ENCODE measurements at places on chromosomes 1 and 21.
A peak's percentile ranks its signal among the peaks of the same experiment; 100 is the strongest.

- DNase-seq, result no peak
These were observed 300.8 kb downstream of the RRAGC start for GRCh38 chr1:38558500-38559445.

DNA sequence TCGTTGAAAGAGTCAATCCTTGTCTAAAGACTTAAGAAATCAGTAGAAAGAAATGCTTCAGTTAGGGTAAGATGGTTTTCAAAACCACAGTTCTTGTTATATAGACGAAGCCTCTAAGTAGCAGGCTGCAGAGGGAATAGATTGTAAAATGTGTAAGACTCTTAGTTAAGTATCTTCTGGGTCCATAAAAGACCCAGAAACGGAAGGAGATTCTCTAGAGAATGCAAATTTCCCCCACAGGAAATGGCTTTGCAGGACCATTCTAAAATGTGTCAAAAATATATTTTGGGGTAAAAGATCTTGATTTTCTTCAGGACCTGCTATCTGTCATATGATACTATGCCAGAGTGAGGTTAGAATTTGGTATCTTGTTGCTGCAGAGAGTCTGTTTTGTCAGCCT is 13.4 kb downstream of the OR2T1 start:
- DNase-seq, result no peak

- no peak for DNase-seq
These were observed 103.2 kb upstream of the SLC44A3 start for GRCh38 chr1:94716965-94717364.

DNA sequence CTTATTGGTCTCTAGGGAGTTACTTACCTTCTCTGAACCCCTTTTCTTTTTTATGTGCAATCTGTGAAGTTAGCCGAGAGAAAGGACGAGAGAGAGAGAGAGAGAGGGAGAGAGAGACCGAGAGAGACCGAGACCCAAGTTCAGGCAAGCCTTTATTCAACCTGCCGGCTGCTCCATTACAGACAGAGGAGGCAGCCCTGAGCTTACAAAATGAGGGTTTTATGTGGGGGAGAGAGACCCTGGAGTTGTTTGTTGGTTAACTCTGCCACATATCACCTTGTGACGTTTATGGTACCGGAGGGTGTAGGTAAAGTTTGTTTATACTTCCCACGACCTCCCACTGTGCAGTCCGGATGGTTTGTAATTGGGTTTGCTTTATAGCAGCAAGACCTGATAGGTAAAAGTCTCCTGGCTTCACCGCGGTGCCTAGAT is 1.5 kb upstream of the MCOLN3 start:
- DNase-seq, result no peak

DNA sequence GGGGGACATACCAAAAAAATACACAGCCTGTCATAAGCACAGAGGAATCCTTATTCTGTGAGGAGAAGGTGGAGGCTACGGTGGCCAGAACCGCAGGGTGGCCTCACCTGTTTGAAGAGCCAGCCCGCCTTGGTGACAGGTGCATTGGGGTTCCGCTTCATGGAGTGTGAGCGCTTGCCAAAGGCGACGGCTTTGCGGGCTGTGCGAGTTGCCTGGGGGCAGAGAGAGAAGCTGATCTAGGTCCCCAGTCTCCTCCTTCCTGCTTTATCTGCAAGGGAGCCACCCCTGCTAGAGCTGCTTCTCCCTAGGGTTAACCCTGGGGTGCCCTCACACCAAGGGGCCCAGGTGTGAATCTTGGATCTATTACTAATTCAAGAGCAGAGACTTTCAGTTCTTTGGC is 54.3 kb upstream of the GOLT1A start:
- DNase-seq, result no peak

- no peak for DNase-seq
These were observed 5.1 kb downstream of the MAP7D1 start for GRCh38 chr1:36160949-36161485.

GRCh38 chr21:26169611-26170470 is 729 bp downstream of the APP start:
- DNase-seq, result peak; percentile 41

DNA sequence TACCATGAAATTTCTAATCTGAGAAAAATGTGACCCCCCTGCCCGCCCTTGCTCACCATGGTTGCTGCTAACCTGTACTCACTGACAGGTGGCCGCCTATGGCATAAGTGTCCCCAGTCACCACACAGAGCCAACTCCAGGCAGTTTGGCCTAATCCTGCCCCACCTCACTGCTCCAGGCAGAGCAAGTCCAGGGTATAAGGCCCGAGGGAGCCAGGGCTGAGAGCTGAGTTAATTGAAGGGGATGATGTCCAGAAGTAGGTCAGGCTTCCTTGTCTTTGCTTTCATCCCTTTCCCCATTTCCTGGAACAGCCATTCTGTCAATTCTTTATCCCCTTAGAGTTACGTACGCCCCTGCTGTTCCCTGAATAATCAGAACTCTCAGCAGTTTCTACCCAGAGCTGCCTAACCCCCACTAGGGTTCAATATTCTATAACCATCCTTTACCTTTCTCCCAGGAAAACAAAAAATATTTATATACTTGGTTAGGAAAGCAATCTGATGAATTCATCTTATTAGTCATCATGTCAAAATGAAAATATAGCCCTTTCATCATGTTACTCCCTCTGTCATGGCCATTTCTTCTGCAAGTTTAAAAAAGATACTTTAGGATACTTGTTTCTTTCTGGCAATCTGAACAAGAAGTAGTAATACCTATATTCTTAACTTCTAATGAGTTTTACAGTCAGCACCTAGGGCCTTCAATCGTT is 29.4 kb upstream of the CD101 start:
- no peak for DNase-seq

GRCh38 chr1:43451701-43452532 is 1.8 kb downstream of the HYI start:
- no peak for DNase-seq

- no peak for DNase-seq
These were observed 2.6 kb downstream of the MRPS6 start for GRCh38 chr21:34075760-34076660.

GRCh38 chr21:33021150-33021549 is 4.6 kb upstream of the OLIG2 start:
- DNase-seq, result no peak

DNA sequence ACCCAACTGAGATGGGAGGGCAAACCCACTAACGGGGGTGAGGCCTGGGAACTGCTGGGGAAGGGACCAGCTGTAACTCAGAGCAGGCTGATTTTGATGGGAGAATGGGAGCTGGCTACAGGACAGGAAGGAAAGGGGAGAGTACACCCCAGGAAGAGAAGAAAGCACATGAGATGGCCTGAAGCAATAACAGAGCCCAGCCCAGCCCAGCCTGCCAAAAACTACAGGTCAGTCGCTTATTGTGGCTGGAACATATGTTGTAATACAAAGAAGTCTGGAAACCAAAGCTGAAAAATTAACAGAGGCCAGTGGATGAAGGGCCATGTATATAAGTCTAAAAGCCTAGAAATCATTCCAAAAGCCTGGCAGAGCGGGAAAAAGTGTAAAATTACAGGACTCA is 1.6 kb downstream of the ITLN2 start:
- DNase-seq, result no peak

DNA sequence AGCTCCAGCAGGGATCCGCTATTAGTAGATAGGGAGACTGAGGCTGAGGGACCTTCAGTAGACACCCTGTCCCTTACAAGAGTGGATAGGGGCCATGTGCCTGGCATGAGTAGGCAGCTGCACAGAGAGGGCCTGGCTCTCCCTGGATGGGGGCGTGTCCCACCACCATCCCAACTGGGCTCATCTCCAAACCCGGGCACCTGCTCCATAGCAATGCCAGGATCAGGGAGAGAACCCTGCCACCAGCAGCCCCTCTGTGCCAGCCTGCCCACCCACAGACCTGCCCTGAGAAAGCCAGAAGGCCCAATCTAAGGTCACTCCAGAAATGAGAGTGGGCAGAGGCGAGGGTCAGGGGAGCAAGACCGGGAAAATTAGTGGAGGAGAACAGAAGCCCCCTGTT is 121.3 kb downstream of the GRIK3 start:
- no peak for DNase-seq

GRCh38 chr1:41632781-41633575 is 148.5 kb upstream of the EDN2 start:
- no peak for DNase-seq

- DNase-seq, result no peak
These were observed 748 bp downstream of the PDZK1IP1 start for GRCh38 chr1:47188791-47189785.

- DNase-seq, result no peak
These were observed 25.9 kb upstream of the PEF1 start for GRCh38 chr1:31670593-31670964.

DNA sequence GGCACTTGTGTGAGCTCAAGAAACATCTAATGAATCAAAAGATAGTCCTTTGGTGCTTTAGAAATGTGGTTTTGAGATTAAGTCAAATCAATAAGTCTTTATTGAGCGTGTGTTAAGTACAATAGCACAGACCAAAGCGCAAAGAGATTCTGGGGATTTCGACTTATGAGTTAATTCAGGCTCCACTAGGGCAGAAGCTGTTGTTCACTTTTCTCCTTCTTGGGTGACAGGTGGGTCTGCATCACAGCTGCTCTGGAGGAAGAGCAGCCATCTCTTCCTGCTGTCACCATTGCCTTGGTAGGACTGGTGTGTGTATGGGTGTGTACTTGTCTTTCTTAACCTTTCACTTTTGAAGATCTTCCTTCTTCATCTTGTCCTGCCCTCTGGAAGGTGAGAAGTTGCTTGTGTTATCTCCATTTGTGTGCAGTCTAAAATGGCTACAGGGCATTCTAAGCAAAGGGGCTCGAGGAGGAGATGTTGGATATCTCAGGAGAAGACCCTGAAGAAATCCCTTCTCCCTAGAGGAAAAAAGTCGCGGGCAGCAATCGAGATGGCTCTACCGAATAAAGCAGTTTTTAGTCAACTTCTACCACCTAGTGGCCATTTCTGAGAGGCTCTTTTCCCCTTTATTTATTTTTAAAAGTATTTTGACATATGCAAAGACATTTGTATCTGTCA is 22.9 kb upstream of the DISC1 start:
- peak; percentile 45 for DNase-seq

DNA sequence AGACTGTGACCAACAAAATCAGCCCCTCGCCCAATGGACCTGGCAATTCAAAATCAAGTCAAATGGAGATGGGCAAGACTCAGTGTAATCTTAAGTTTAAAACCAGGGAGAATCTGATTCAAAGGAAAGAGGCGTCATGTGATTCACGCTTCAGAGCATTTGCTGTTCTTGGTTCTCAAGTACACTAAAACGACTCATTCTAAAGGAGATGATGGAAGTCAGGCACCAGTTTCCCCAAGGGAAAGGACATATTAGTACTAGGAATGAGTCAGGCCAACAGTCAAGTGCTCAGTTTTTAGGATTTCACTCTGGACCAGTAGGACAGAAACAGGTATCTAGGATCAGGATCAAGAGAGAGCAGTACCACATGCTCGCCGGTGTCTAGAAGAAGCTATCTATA is 429.6 kb downstream of the PLPP3 start:
- no peak for DNase-seq

DNA sequence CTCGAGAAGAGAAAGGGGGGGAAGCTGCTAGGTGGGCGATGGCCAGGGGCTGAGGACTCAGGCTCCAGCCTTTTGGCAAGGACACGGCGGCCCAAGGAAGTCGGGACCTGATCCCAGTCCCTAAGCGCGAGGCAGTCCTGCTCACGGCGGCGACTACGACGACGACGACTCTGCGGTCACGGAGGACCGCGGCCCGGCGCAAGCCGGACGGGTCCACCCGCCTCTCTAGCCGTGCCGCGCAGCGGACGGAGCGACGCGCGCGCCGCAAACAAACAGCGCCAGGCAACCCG is 401 bp downstream of the WNT9A start:
- no peak for DNase-seq

DNA sequence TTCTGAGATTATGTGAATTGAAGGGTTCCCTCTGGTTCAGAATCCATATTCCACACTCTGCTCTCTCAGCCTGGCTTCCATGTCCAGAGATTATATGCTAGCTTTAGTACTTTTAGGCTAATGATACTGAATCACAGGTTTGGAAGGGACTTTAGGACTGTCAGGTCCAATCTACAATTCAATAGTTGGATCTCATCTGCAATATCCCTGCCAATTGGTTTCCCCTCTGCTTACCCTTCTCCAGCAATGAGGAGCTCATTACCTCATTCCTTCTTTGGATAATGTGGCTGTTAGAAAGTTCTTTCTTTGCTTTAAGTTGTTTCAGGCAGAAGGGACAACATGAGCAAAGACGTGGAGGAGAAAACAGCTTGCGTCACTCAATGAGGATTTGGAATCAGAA is 245.3 kb downstream of the PLPP3 start:
- no peak for DNase-seq

DNA sequence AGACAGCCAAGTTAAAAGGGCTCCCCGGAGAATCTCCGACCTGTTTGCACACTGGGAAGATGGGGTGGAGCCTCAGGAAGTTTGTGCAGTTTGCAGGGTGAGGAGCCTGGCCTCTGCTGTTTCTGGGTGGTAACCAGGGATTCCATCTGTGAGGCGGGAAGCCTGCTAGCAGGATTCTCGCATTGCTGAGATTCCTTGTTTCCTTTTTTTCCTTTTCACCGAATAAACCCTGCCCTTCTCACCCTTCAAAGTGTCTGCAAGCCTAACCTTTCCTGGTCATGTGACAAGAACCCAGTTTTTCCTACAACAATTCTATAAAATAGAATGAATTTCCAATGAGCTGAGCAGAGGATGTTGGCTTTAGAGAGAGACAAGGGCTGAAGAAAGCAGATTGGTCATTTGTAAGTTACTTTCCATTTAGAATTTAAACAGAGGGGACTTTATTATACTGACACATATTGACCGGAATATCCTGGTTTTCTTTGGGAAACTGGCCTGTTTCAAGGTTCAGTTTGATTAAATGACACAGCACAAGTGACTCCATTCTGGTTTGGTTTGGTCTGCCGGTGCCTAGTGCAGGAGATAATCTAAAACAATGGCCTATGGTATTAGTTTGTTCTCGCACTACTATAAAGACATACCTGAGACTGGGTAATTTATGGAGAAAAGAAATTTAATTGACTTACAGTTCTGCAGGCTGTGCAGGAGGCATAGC is 48.7 kb upstream of the DNAH14 start:
- no peak for DNase-seq

DNA sequence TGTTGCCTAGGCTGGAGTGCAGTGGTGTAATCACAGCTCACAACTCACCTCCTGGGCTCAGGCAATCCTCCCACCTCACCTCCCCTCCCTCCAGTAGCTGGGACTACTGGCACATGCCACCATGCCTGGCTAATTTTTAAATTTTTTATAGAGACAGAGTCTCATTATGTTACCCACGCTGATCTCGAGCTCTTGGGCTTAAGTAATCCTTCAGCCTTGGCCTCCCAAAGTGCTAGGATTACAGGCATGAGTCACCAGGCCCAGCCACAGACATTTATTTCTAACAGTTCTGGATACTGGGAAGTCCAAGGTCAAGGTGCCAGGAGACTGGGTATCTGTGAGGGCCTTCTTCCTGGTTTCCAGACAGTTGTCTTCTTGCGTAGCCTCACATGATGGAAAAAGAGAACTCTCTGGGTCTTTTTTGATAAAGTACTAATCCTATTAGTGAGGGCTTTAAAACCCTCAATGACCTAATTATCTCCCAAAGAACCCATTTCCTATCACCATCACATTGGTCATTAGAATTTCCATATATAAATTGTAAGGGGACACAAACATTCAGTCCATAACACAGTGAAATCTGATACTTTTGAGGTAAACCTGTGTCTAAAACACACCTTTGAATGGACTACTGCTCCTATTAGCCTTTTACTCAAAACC is 67.9 kb downstream of the PHACTR4 start:
- DNase-seq, result no peak

- DNase-seq, result no peak
These were observed 90.2 kb upstream of the RUNX1 start for GRCh38 chr21:35139382-35139715.

GRCh38 chr1:168098534-168099320 is 38.0 kb downstream of the GPR161 start:
- DNase-seq, result no peak

Data from HuH-7 (cell line).